ENCODE measurements at places on chromosomes 7 and 10. TPM values are rescaled to one million over a fixed set of nuclear protein-coding genes. Genes with fewer than 3 reads are reported as not detected.
A peak's percentile ranks its signal among the peaks of the same experiment; 100 is the strongest.

GRCh38 chr10:33235251-33235884 is 99.1 kb downstream of the NRP1 start:
- H3K4me3 ChIP-seq = no peak overlapping the region
- H3K36me3 ChIP-seq = no peaks in the 10 kb centered on the region

The NME8 gene
- total RNA-seq = not detected

The ORAI2 gene
- 53.8 TPM for total RNA-seq

The KIAA1217 gene
- total RNA-seq = 0.62 TPM

DNA sequence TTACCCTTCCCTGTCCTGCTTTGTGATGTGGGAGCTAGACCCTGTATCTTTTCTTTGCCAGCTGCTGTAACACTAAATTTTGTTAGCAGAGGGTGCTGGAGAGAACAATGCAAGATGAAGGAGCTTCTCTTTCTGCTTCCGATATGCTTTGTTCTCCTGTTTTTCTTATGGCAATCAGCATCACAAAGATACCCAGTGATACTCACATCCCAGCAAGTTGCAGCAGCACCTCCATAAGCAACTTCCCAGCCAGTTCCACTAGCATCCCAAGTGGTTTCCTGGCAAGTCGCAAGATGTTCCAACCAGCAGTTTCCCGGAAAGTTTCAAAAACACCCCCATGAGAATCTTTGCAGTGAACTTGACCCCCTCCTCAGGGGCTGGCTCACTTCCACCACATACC is 148.6 kb downstream of the IMMP2L start:
- DNase-seq = no peak
- H3K27ac ChIP-seq = no peak overlapping the region
- H3K27me3 ChIP-seq = no peaks in the 10 kb centered on the region
- no peak overlapping the region for H3K4me3 ChIP-seq

DNA sequence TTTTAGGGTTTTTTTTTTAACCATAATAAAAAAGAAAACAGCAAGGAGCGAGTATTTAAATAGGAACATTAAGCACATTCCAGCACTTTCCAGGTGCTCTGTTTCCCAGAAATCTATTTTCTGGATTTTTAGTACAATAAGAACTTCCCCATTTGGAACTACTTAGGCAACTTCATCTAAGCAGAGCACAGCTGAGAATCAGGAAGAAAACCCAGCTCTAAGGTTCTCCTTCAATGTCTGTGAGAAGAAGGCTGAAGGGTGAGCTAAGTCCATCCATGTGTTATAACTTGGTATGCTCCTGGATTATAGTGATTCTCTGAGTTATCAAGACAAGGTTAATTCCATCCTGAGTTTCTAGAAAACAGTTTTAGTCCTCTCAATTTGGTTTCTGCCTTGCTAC is 181.9 kb downstream of the CYP26A1 start:
- H3K27ac ChIP-seq = no peak overlapping the region
- H3K36me3 ChIP-seq = no peaks in the 10 kb centered on the region
- no peak for DNase-seq
- H3K4me1 ChIP-seq = no peaks in the 10 kb centered on the region
- H3K27me3 ChIP-seq = no peaks in the 10 kb centered on the region

The GOLGA7B gene
- 0.34 TPM for total RNA-seq

DNA sequence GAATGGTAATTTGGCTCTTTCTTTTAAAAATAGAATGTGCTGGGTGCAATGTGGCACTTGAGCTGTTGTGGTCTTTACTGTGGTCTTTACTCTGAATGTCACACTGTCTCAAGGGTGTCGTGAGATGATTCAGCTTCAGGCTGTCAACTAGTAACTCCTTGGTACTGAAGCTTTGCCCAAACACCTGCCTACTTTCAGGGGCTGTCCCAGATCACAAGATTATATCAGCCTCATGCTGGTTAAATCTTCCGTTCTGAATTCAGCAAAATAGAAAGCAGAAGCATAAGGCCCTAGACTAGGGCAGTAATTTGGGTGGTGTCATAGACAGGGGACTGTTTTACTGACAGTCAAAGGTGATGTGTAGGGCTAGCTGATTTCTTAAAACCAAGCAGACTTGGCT is 110.9 kb downstream of the BAMBI start:
- no peak overlapping the region for H3K4me3 ChIP-seq
- no peak overlapping the region for H3K27ac ChIP-seq
- H3K36me3 ChIP-seq = no peaks in the 10 kb centered on the region
- peaks cover 10% of the 10 kb centered on the region for H3K4me1 ChIP-seq
- H3K27me3 ChIP-seq = peaks cover 3% of the 10 kb centered on the region
- DNase-seq = no peak

DNA sequence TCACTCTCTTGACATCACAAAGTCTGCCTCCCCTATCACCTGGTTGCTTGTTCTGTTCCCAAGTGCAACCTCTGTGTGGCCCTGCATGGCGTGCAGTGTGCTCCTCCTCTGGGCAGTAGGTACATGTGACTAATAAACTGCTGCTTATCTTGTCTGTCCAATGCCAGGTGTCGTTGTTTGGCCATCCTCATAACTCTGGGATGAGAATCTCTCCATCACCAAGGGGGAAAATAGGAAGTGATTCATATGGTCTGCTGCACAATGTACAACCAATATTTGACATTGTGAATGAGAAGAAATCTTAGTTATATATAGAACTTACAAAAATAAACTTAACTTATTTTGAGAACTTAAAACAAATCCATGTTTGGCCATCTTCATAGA is 135.2 kb downstream of the INHBA start:
- DNase-seq = no peak
- no peaks in the 10 kb centered on the region for H3K36me3 ChIP-seq
- no peak overlapping the region for H3K27ac ChIP-seq
- no peaks in the 10 kb centered on the region for H3K27me3 ChIP-seq
- H3K4me1 ChIP-seq = no peaks in the 10 kb centered on the region

- peaks cover 7% of the 10 kb centered on the region for H3K4me1 ChIP-seq
- no peak overlapping the region for H3K4me3 ChIP-seq
- H3K27ac ChIP-seq = no peak overlapping the region
- no peak for DNase-seq
- no peaks in the 10 kb centered on the region for H3K36me3 ChIP-seq
Observed at GRCh38 chr10:60958892-60959601, 15.1 kb upstream of the RHOBTB1 start.

- H3K4me3 ChIP-seq = no peak overlapping the region
- no peaks in the 10 kb centered on the region for H3K36me3 ChIP-seq
- peaks cover 31% of the 10 kb centered on the region for H3K27me3 ChIP-seq
- H3K4me1 ChIP-seq = peaks cover 4% of the 10 kb centered on the region
Observed at GRCh38 chr10:15439341-15439842, 68.3 kb upstream of the FAM171A1 start.

The NAT16 gene
- not detected for total RNA-seq

- DNase-seq = no peak
- no peak overlapping the region for H3K27ac ChIP-seq
- H3K4me1 ChIP-seq = peaks cover 2% of the 10 kb centered on the region
- H3K27me3 ChIP-seq = no peaks in the 10 kb centered on the region
- no peaks in the 10 kb centered on the region for H3K36me3 ChIP-seq
- no peak overlapping the region for H3K4me3 ChIP-seq
Observed at GRCh38 chr10:10133281-10133680, 884.4 kb upstream of the CELF2 start.

- peaks cover 5% of the 10 kb centered on the region for H3K27me3 ChIP-seq
- H3K4me1 ChIP-seq = peaks cover 3% of the 10 kb centered on the region
- no peak overlapping the region for H3K27ac ChIP-seq
- H3K4me3 ChIP-seq = no peak overlapping the region
Observed at GRCh38 chr10:70920519-70920918, 32.2 kb upstream of the PCBD1 start.

The PRLHR gene
- not detected for total RNA-seq

GRCh38 chr10:22927661-22928403 is at the start of gene ARMC3:
Gene ARMC3, plus strand, starts transcription at chr10:22928053. Its CDS starts 3,944 bp downstream, at chr10:22931997.
- H3K4me1 ChIP-seq = no peaks in the 10 kb centered on the region
- peak within 1 kb of the TSS; percentile 43 for H3K4me3 ChIP-seq
- no peak within 1 kb of the TSS for H3K27ac ChIP-seq
- DNase-seq = peak; percentile 51

The ADGRA1 gene
- total RNA-seq = not detected

- H3K27ac ChIP-seq = no peak overlapping the region
- peak; percentile 39 for DNase-seq
- H3K4me1 ChIP-seq = no peaks in the 10 kb centered on the region
- no peaks in the 10 kb centered on the region for H3K36me3 ChIP-seq
- H3K27me3 ChIP-seq = peaks cover 2% of the 10 kb centered on the region
- no peak overlapping the region for H3K4me3 ChIP-seq
Observed at GRCh38 chr10:26890956-26891355, 30.2 kb upstream of the ABI1 start.

DNA sequence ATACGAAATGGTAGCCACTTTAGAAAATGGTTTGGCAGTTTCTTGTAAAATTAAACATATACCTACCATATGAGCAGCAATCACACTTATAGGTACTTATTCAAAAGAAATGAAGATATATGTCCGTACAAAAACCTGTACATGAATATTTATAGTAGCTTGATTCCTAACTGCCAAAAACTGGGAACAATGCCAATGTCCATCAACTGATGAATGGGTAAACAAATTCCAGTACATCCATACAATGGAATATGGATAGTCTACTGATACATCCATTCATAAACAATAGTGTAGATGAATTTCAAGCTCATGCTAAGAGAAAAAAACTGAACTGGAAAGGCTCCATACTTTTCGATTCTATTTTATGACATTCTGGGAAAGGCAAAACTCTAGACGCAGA is 68.5 kb downstream of the AGK start:
- H3K27me3 ChIP-seq = no peaks in the 10 kb centered on the region
- H3K4me3 ChIP-seq = no peak overlapping the region
- H3K27ac ChIP-seq = no peak overlapping the region
- DNase-seq = no peak

The OR2F2 gene
- total RNA-seq = not detected

DNA sequence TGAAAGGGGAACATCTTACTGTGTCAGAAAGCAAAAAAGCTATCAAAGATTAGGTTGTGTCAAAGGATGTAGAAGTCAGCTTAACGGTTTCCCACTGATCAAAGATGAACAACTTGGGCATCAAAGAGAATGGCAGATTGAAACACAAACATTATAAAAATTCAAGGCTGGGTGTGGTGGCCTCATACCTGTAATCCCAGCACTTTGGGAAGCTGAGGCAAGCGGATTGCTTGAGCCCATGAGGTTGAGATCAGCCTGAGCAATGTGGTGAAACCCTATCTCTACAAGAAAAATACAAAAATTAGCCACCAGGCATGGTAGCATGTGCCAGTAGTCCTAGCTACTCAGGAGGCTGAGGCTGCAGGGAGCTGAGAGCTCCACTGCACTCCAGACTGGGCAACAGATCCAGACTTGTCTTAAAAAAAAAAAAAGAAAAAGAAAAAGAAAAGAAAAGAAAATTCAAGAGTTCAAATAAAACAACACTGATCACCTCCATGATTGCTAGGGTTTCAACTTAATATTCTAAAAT is 34.5 kb downstream of the RTKN2 start:
- H3K4me1 ChIP-seq = peaks cover 28% of the 10 kb centered on the region
- peak overlapping the region; percentile 53 for H3K4me3 ChIP-seq
- no peaks in the 10 kb centered on the region for H3K27me3 ChIP-seq
- DNase-seq = no peak
- H3K27ac ChIP-seq = peak overlapping the region; percentile 72

DNA sequence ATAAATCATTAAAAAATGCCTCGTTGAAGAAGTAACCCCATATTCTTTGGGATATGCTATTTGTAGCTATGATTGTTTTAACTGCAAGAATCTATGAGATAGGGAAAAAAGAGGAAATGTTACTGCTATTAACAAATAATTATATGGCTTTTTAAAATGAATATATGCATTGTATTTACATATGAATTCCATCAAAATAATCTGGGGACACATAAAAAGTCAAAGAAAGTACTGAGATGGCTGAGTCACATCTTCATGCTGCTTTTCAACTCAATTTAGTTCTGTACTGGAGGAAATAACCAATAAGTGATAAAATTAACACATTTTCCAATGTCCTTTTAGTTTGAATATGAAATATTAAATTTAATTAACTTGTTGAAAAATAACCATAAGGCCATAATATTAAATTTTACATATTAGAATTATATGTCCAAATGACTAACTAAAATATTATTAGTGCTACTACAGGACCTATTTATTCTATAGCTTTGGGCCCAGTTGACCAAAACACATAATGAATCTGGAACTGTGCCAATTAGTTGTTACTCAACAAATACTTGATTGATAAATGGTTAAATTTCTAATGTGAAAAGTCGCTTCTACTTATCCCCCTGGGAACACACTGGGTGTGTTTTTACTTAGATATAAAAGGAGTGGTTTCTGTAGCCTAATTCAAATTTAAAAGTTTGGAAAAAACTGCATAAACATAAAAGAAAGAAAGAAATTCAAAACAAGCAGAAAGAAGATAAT is 214.6 kb upstream of the PFKP start:
- H3K27me3 ChIP-seq = peaks cover 12% of the 10 kb centered on the region
- H3K27ac ChIP-seq = no peak overlapping the region
- no peak for DNase-seq
- no peaks in the 10 kb centered on the region for H3K4me1 ChIP-seq
- no peak overlapping the region for H3K4me3 ChIP-seq

DNA sequence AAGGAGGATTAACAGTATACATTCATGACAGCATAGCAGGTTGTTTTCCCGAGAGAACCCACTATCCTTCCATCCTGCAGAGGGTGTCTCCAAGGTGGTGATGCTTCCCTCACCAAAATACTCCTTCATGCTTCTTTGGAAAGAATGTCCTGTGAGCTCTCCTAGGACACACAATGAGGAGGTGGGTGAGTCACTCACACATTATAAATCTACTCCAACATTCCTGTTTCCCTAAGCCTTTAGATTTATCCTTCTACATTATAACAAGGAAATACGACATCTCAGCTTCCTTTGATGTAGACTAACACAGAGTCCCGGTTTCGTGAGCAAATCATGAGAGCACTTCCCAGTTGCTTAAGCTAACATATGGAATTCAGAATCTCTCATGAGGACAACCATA is 689.7 kb upstream of the CELF2 start:
- no peak overlapping the region for H3K4me3 ChIP-seq
- H3K27ac ChIP-seq = no peak overlapping the region
- DNase-seq = no peak
- H3K4me1 ChIP-seq = no peaks in the 10 kb centered on the region
- H3K36me3 ChIP-seq = no peaks in the 10 kb centered on the region

GRCh38 chr7:115125750-115126149 is 203.9 kb downstream of the MDFIC start:
- H3K27me3 ChIP-seq = peaks cover 4% of the 10 kb centered on the region
- no peaks in the 10 kb centered on the region for H3K4me1 ChIP-seq
- no peak overlapping the region for H3K4me3 ChIP-seq

- DNase-seq = peak; percentile 66
- peak overlapping the region; percentile 60 for H3K4me3 ChIP-seq
Observed at GRCh38 chr10:110354322-110354766, 49.6 kb upstream of the SMNDC1 start.

GRCh38 chr7:81719865-81720264 is 50.0 kb downstream of the HGF start:
- no peaks in the 10 kb centered on the region for H3K36me3 ChIP-seq
- H3K4me1 ChIP-seq = no peaks in the 10 kb centered on the region
- no peaks in the 10 kb centered on the region for H3K27me3 ChIP-seq
- no peak overlapping the region for H3K27ac ChIP-seq

GRCh38 chr10:54576541-54576940 is 224.5 kb downstream of the PCDH15 start:
- no peaks in the 10 kb centered on the region for H3K27me3 ChIP-seq
- no peaks in the 10 kb centered on the region for H3K4me1 ChIP-seq
- no peaks in the 10 kb centered on the region for H3K36me3 ChIP-seq
- DNase-seq = no peak
- H3K4me3 ChIP-seq = no peak overlapping the region

The ZNHIT1 gene
- 45.1 TPM for total RNA-seq

The CCZ1 gene
- total RNA-seq = 112 TPM

The SFTPA1 gene
- total RNA-seq = not detected

GRCh38 chr7:50321487-50322067 is 17.1 kb downstream of the IKZF1 start:
- no peaks in the 10 kb centered on the region for H3K27me3 ChIP-seq
- peak overlapping the region; percentile 64 for H3K27ac ChIP-seq
- peaks cover 91% of the 10 kb centered on the region for H3K4me1 ChIP-seq
- peak overlapping the region; percentile 71 for H3K4me3 ChIP-seq
- DNase-seq = no peak
- H3K36me3 ChIP-seq = peaks cover 96% of the 10 kb centered on the region

Data from activated T-helper 2 cell treated with anti-CD3 and anti-CD28 coated beads, Interferon-gamma antibody, Interleukin-2, Interleukin-4, amounts not matched to agents 10 μg/mL and 5 μg/mL and 100 μg/mL, durations not matched to agents 14 hours and 24 hours and 36 hours (primary cell).